ENCODE measurements at places on chromosomes 3 and 15.
A peak's percentile ranks its signal among the peaks of the same experiment; 100 is the strongest.

DNA sequence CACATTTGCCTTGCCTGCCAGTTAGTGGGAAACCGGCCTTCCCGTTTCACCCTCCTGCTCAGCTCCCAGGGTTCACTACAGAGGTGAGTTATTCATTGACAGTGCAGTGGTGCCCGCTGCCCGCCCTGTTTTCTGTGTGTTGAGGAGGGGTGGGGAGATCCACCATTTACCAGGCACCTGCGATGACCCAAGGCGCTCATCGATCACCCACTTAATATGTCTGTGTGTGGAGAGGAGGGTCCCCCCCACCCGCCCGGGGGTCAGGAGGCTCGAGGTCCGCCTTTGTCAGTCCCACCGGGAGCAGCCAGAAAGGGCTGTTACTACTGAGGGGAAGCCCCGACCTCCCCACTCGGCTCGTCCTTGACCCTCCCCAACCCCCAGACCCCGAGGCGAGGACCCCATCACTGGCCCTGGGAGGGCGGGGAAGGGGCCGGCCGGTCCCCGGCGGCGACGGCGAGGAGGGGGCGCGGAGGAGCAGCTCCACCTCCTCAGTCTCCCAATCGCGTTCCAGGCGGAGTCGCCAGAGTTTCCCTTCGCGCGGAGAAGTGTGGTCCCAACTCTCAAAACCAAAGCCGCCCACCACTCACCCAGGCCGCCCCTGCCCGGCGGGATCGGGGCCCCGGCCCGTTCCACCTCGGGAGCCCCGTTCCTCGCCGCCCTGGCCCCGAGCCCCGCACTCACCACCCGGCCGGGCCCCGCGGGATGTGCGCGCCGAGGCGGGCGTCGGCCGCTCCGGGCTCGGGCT lies 1.1 kb downstream of the PLXNB1 start:
- peak; percentile 53 for DNase-seq

- DNase-seq: no peak
Measured at GRCh38 chr3:141710121-141710520, 28.0 kb upstream of the RNF7 start.

GRCh38 chr15:29470311-29470710 lies 200.7 kb upstream of the NSMCE3 start:
- no peak for DNase-seq

DNA sequence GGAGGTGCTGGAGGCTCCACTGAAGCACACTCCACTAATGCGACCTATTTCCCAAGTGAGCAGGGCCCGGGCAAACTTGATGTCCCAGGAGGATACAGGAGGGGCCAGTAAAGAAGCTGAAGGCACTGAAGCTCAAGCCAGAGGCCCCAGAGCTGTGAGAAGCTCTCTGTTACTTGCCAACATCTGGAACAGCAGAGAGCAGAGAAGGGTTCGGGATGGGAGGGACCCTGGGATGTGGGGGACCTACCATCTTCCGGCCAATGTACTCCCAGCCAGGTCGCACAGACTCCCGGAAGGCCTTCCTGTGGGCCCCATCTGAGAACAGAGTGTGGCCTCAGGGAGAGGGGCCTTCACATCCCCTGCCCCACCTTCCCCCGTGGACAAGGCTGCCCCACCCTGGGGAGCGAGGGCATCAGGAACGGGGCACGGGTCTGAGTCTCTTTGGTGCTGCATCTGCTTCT lies 3.1 kb downstream of the HHATL start:
- peak; percentile 6 for DNase-seq

- no peak for DNase-seq
Measured at GRCh38 chr3:156472150-156472549, 82.8 kb downstream of the SSR3 start.

DNA sequence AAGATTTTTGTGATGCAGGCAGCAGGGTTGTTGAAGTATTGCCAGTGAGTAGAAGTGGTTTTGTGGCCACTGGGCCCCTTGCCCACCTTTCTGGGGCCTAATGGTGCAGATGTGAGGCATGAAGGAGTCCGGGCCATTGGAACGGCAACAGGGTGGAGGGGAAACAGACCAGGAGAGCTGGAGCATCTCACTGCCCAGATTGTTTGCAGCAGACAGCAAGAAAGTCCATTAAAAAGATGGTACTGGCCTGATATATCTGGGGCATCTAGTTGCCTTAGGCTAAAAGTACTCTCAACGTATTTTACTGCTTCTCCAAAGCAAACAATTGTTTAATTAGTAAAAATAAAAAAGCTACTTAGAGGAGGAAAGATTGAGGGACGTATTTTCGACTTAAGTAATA lies 298.4 kb downstream of the SATB1 start:
- DNase-seq: no peak

- DNase-seq: no peak
Measured at GRCh38 chr15:67571648-67572415, 29.3 kb downstream of the MAP2K5 start.

- no peak for DNase-seq
Measured at GRCh38 chr15:44394062-44394461, 33.4 kb upstream of the CTDSPL2 start.

- no peak for DNase-seq
Measured at GRCh38 chr3:173688216-173688842, 290.8 kb downstream of the NLGN1 start.

DNA sequence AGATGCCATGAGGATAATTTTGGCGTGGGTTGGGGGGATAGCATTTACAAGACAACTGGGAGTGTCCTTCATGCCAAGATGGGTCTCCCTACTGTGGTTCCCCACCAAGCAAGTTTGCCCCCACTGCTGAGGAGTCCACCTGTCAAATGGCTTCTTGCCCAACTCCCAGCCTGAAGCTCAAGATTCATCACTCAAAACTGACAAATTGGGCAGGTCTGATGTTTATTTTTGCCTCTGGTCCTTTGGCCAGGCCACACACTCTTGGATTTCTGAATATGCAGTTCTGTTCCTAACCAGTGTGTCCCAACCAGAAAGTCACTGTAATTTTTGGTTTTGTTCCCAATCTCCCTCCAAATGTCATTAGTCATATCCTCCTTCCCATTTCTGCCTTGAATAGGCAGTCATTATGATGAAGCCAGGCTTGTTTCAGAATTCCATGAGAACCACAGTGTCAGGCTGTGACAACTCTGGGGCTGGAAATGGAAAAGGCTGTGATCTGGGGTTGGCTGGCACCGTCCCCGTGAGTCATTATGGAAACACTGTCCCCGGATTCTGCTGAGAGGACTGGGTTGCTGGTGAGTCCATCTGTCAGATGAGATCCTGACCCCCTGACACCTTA lies 29.3 kb upstream of the MEF2A start:
- peak; percentile 69 for DNase-seq

All from hepatic stellate cell (primary cell).